Tracheal epithelial cell (primary cell): ENCODE measurements at places on chromosomes 6 and 20. TPM values are rescaled to one million over a fixed set of nuclear protein-coding genes. Genes with fewer than 3 reads are reported as not detected.

BACH2 gene
- total RNA-seq: 1.1 and 1.9 TPM in 2 replicates

DEFB124 gene
- not detected in 2 replicates for total RNA-seq

C20orf202 gene
- not detected in 2 replicates for total RNA-seq

CMTR1 gene
- total RNA-seq: 13.6 and 22.9 TPM in 2 replicates

HAO1 gene
- total RNA-seq: not detected in 2 replicates

OPN5 gene
- not detected in 2 replicates for total RNA-seq

NHLRC1 gene
- 1.2 and 2.3 TPM in 2 replicates for total RNA-seq

GDAP1L1 gene
- not detected in 2 replicates for total RNA-seq

NKAIN4 gene
- 1.2 TPM in 1 of 2 replicates, not detected in the other for total RNA-seq

TRIM40 gene
- not detected in 2 replicates for total RNA-seq

ULBP3 gene
- total RNA-seq: 4.0 and 18.3 TPM in 2 replicates

SLC24A3 gene
- total RNA-seq: under 0.01 and 1.2 TPM in 2 replicates
